M059J (cell line): ENCODE measurements at places on chromosomes 1 and 21. TPM values are rescaled to one million over a fixed set of nuclear protein-coding genes. Genes with fewer than 3 reads are reported as not detected.
A peak's percentile ranks its signal among the peaks of the same experiment; 100 is the strongest.

DNA sequence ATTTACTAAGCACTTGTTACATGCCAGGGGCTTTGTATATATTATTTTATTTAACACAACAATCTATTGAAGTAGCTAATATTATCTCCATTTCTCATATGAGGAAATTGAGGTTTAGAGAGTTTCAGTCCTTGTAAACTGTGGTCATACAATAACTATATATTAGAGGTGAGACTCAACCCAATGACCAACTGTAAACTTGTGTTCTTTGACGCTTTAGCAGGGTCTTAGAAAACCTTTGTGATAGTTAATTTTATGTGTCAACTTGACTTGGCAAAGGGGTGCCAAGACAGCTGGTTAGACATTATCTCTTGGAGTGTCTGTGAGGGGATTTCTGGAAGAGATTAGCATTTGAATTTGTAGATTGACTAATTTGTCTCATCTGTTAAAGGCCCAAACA lies 252.4 kb upstream of the B3GALT2 start:
- no peak for DNase-seq

- no peak for DNase-seq
These were observed 59.5 kb downstream of the AGPAT3 start for GRCh38 chr21:43924421-43925095.

DNA sequence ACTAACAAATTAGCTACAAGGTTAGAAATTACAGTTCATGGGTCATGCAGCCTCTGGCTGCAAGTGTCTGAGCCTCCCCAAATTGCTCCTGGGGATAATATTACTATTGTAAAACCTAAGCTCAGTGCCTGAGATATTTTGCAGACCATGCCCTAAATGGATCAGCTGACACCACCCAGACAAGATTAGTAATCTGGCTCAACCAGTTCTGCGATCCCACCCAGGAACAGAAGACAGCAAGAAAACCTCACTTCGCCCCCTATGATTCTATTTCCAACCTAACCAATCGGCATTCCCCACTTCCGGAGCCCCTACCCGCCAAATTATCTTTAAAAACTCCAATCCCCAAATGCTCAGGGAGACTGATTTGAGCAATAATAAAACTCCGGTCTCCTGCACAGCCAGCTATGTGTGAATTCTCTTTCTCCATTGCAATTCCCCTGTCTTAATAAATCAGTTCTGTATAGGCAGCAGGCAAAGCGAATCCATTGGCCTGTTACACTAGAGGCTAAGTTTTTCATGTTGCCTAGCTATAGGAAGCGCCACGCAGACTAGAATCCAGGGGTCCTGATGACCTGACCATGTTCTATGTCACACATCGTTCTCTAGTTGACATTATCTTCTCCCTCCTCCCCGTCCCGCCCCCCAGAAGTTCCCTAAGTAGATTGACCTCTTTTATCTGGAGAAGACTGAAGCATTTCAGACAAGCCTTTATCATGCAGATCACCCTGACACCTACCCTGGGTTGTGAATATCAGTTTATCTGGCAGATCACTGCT lies 22.4 kb upstream of the ZFYVE9 start:
- no peak for DNase-seq

- DNase-seq, result peak; percentile 86
These were observed 115.7 kb downstream of the MAP3K21 start for GRCh38 chr1:233443040-233443760.

DNA sequence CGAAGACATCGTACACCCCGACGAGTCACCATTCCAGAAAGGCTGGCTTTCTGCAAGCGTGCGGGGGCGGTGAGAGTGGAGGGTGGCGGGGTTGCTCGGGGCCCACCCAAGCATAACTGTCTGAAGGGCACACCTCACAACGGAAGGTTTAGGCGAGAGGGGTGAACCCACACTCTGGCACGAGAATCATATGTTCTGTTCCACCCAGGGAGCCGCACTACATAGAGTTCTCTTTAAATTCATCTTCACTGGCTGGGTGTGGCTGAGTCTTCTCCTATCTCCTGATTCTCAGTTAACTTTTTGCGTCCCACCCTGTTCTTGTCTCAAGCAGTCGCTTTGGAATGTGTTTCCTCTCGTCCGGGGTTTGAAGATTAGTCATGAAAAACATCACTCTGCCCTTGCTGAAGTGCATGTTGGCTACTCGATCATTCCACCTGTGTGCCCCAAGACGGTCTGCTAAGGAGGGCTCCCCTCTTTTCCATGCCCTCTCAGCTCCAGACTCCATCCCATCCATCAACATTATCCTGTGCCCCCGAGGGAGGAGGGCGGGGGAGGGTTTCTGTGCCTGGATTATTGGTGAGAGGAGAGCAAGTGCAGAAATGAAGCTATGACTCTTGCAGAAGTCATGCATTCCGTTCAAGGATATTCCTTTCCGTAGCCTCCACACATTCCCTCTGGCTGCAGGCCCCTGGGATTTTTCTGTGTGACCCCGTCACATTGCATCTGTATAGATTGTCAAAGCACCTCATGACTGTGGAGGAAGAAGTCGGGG lies 53.5 kb upstream of the CD34 start:
- DNase-seq, result no peak

DNA sequence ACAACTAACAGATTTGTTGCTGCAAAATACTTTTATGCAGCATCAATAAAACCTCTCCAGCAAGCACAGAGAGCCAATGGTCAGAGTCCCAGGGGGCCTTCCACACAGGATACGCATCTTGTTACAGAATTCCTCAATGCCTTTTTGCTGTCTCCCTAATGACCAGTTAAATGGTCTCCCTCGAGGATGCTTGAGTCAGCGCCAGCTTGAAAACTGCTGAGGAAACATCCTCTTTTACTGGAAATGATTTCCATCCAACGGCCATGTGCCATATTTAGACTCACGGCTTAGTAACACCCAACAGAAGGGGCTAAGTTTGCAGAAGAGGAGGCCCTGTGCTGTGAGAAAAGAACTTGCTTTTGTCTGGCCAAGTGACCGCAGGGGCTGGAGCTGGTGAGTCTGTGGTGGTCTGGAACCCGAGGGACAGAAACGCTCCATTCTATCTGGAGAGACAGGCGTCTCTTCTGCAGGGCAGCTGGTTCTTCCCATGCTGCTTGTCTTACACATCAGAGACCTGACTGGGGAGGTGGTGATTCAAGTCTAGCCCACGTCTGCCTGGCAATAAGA lies 496.4 kb downstream of the SETD4 start:
- peak; percentile 96 for DNase-seq

- DNase-seq, result peak; percentile 53
These were observed 10.5 kb downstream of the OTUD3 start for GRCh38 chr1:19892628-19893168.

DNA sequence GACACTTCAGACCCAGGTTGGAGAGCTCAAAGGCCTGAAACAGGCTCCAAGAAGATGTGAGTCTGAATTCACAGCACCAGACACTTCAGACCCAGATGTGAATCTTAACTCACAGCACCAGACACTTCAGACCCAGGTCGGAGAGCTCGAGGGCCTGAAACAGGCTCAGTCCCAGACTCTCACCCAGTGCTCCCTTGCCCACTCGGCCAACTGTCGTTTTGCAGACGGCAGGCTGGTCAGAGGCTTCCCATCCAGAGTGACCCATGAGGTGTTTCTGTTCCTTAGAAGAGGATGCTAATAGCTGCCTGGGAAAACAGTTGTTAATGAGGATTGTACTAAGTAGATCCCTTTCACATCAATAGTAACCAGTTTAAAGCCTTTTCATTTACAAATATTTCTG lies 88.4 kb downstream of the ADARB1 start:
- DNase-seq, result no peak

DNA sequence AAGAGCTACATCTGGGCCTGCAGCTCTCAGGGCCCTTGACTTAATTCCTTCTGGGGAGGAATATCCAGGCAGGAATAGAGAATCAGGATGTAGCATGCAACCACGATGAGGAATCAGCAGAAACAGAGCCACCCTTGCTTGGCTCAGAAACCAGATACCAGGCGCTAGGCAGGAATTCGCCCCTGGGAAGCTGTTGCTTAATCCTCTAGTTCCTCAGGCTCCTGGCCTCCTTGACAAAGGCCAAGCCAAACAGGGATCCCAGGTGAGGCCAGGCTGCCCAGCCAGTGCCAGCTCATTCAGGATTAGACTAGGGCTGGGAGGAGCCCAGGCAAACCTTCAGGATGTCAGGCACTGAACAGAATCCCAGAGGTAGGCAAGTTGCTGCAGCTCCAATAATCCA lies 48.2 kb upstream of the IRF2BP2 start:
- peak; percentile 90 for DNase-seq

DNA sequence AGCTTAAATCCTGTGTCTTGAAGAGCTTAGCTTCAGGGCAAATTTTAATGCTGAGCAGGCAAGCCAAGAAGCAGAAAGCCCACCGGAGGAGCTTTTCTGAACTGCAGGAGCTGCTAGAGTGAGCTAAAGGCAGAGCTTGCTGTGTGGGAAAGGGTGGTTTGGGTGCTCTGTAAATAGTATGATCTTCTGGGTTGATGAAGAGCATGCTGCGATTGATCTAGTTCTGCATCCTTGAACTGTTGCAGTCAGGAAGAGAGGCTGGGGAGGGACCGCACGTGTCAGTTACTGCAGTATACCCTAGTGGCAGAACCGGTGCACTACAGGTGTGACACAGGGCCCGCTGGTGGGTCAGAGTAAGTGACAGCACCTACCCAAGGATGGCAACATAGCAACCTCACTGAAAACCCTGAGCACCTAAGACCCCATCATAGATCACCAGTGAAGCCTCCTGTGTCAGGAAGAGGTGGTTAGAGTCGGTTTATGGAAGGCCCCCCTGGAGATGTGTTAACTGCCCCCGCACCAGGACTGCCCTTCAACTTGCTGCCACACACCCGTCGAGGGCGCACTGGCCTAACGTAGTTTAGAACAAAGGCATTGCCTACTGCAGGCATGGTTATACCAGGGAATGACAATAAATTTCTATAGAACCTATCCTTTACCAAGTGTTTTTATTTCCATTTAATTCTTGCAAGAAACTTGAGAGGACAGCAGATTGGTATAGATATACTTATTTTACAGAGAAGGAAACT lies 146.0 kb upstream of the KIAA0040 start:
- no peak for DNase-seq

DNA sequence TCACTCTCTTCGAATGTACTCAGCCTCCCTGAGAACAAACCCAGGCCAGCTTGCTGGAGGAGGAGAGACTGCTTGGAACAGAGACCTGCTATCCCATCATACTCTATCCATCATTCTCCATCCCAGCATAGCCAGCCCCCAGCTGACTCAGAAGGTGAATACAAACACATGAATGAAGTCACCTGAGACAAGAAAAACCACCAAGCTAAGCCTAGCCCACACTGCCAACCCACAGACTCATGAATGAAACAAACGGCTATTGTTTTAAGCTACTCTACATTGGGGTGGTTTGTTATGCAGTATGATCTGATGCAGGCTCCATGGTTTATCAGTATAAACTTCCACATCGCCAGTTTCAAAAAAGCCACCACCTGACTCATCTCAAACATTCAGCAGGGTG lies 395.6 kb downstream of the SETD4 start:
- peak; percentile 97 for DNase-seq

LMOD1 gene
- total RNA-seq, result 4.7 and 6.0 TPM in 2 replicates

ZBTB8A gene
- total RNA-seq, result 3.2 and 6.3 TPM in 2 replicates

KCNE2 gene
- 0.10 TPM in 1 of 2 replicates, not detected in the other for total RNA-seq

KRTAP26-1 gene
- total RNA-seq, result not detected in 2 replicates

PTAFR gene
- total RNA-seq, result 0.07 and 0.47 TPM in 2 replicates

CRYAA gene
- not detected in 2 replicates for total RNA-seq

AGRN gene
- 117 and 282 TPM in 2 replicates for total RNA-seq

LRRC71 gene
- total RNA-seq, result not detected in 2 replicates

RYR2 gene
- 0.07 and 0.27 TPM in 2 replicates for total RNA-seq
